ENCODE measurements at places on chromosomes 12 and 14.
A peak's percentile ranks its signal among the peaks of the same experiment; 100 is the strongest.

DNA sequence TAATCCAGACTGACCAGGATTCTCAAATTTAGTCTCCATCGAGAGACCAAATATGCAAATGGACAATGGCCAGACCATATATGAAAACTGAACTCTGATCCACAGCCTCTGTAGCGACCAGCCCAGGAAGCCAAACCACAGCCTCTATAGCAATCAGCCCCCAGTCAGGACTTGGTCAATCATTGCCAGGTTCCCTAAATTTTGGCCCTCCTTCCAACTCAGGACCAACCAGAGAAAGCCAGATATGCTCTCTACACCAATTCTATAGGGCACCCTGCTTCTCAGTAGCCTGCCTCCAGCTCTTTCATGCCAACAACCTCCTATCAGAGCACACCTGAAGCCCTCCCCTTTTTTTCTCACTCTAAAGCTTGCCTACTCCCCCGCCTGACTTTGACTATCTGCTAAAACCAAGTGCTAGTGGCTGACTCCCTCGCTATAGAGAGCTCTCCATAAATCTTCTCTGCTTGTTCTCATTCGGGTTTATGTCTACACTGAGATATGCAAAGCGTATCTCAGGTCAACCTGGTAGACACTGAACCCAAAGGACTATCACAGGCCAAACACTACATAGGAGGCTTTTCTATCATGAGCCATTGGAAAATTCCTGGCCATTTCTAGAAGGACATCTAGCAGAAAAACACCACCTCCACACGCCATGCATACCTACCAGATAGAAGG is 110.5 kb upstream of the FUT8 start:
- DNase-seq, result no peak

DNA sequence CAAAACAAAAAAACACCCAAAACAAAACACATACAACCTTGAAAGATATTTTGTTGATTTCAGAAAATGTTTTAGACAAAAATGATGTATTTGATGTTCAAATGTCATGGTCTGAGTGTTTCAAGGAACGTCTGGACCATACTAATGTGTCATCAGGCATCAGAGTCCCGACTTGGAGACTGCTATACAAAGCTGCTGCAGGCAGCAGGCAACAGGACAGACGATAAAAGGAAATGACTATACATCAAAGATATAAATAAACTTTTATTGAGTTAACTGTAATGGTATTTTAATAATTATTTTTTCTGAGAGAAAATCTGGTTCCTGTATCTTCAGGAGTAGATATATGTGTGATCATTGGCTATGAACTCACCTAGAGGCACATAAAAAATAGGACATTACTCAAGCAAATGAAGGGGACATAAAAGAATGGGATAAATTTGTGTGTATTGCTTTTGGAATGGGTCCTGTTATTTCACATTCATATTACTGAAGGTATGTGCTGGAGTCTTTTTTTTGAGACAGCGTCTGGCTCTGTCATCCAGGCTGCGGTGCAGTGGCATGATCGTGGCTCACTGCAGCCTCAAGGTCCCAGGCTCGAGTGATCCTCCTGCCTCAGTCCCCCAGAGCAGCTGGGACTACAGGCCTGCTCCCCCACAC is 87.3 kb upstream of the HECTD1 start:
- DNase-seq, result no peak

DNA sequence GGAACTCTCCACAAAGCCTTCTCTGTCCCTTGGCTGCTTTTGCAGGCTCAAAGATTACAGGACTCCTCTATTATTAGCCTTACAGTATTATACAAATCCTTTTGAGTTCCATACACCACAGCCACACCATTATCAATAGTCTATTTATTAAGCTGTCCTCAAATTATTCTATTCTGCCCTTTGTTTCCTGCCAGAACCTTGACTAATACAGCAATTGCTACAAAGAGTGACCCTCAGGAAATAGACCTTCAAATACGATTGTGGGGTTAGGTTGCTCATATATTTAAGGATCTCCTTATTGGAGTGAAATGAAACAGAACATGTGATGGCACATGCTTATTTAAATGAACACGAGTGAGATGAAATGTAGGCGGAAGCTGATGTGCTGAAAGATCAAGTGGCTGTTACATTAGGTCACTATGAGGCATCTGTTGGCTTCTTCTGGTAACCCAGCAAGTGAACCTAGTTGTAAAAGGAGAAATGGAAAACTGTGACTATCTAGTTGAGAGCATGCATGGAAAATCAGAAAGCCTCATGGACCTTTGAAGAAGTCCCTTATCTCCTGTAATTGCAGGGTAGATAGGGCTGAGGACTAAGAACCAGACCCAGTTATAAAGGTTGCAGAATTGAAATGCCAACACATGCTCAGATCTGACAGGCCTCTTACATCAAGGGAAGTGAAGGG is 75.5 kb downstream of the AVPR1A start:
- no peak for DNase-seq

GRCh38 chr14:66117600-66117999 is 368.6 kb upstream of the CCDC196 start:
- no peak for DNase-seq

- no peak for DNase-seq
These were observed 31.0 kb downstream of the NINJ2 start for GRCh38 chr12:632102-632696.

- DNase-seq, result no peak
These were observed 173.2 kb upstream of the MYL2 start for GRCh38 chr12:111093428-111094142.

DNA sequence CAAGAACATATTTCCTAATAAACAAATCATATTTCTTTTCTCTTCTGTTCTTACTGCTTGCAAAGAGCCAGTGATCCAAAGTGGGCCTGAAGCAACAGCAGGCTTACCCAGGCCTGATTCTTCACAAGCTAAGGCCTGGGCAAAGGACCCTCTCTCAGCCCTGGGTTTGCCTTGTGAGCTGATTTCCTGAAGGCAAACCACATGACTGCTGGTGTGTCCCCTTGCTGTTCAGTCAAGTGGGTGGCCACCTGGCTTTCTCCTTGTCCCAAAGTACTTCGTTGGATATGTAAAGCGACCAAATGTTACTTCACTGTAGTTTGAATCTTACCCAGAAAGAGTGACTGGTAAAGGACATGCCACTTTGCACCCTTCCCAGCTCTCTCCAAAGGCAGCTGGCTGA is 392.9 kb downstream of the ZFP36L1 start:
- no peak for DNase-seq

DNA sequence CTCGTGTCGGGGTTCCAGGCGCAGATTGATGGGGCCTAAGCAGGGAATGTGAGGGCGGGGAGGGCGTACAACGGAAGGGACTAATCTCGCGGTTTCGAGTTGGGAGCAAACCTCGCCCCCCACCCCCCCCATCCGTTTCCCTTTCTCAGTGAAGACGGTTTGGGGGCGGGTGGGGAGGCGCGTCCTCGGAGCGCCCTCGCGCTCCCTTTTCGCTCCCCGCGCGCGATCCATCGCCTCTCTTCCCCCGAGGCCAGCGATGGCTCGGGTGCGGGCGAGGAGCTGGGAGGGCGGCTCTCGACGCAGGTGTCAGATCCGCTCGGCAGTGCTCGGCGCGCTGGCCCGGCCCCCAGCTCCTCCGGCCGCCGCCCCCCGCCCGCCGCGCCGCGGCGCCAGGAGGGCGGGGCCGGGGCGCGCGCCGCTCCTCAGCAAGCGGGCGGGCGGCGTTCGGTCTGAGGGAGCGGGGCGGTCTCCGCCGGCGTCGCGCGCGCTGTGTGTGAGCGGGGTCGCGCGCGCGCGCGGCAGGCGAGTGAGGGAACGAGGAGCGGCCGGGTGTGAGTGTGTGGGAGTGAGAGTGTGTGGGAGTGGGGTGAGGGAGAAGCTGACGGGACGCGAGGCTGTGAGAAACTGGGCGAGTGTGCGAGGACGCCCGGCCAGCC is at the start of gene RIMKLB:
TSS of gene RIMKLB (plus strand) at position 516 of the 656 bp plus-strand sequence. CDS start 15,876 bp downstream, outside the sequence.
- peak; percentile 78 for DNase-seq

DNA sequence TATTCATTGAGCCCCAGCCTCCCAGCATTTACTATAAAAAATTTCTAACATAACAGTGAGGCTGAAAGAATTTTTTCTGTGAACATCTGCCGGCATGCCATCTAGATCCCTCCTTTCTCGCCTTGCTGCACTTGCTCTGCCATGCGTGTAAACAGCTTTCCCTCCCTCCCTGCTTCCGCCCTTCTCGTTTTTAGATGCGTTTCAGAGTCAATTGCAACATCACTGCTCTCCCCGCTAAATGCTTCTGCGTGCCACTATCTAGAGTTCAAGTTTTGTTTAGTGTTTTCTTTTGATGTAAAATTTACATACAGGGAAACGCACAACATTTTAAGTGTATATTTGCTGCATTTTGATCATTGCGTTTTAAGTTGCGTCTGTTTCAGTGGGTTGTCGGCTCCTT is 83.6 kb downstream of the CCDC92 start:
- DNase-seq, result no peak

DNA sequence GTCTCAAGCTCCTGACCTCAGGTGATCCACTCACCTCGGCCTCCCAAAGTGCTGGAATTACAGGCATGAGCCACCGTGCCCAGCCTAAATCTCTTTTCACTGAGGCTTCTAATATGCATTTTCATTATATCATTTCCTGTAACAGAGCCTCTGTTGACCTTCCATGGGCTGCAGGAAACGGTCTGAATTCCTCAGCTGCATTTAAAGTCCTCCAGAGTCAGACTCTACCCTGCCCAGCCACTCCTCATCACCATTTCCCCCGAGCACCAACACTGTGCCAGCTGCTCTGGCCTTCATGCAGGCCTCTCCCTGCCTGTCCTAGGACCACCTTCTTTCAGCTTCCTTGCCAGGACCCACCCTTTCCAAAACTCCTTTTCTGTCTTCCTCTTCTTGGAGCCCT is 9.8 kb upstream of the NFKBIA start:
- no peak for DNase-seq

- DNase-seq, result no peak
These were observed 13.4 kb downstream of the ISM2 start for GRCh38 chr14:77485256-77485655.
